ENCODE measurements at places on chromosomes 2 and 18.

DNA sequence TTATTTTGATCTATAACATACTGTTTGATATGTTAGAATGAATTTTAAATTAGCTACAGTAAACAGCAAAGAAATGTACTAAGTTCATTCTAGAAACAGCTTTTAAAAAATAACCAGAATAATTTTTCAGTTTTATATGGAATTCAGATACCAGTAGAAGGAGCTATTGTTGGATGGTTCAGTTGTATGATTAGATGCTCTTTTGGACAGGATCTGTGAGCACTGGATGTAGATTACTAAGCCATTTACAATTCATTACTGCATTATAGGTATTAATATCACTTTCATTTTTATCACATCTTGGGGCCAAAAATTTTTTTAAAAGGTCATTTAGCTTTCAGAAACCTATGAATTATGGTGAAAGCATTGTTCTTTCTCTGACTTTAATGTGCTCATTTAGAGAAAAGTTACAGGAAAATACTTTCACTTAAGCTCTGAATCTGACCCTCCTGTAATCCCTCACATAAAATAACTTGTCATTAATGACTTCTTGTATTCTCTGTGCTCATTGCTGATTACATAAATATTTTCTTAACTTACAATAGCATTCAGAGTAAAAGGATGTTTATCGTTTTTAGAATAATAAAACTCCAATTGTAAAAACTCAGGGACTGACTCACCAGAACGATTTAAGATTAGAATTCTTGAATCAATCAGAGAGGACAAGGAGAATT, 750.2 kb downstream of the SLC4A3 start:
- no peak for DNase-seq

DNA sequence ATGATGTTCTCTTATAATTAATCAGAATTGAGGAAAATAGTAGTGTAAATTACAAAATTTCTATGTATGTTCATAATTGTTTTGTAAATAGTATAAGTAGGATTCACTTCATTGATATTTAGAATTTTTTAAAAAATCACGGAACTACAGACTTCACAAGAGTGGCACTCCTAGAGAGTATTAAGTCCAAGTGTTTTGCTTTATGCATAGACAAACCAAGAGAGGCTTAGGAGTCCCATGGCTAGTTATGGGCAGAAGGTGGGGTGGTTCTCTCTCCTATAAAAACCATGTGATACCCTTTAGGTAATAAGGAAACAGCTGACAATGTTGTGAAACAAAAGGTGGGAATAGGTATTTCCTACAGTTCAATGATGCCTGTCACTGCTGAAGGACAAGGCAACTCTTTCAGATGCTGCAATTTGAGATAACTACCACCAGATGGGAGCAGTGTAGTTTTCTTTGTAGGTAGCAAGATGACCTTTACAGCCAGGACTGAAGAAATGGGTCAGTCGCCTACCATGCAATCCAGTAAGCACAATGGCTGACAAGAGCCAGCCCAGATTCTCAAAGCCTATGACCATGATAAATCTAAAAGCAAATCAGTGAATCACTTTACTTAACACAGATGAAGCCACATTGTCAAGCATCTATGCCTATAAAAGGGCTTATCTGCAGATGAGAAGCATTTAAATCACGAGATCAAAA, 83.9 kb downstream of the AAK1 start:
- DNase-seq, result no peak

DNA sequence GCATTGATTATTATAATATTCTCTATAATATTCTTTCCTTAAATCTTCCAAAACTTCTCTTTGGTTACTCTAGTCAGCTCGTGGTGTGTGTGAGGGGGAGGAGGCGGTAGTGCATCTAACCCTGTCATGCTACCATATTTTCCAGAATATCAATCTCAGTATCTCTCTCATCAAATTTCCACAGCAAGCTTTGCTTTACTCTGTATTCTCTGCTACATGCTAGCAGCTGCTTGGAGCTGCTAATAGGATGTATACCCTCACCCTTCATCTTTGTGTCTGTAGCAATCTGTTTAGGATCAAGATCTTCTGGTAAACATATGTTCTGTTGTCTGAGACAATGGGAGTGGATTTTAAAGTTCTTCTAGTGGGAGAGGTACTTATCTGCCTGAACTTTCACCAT, 303.8 kb upstream of the KLHL14 start:
- DNase-seq, result no peak

DNA sequence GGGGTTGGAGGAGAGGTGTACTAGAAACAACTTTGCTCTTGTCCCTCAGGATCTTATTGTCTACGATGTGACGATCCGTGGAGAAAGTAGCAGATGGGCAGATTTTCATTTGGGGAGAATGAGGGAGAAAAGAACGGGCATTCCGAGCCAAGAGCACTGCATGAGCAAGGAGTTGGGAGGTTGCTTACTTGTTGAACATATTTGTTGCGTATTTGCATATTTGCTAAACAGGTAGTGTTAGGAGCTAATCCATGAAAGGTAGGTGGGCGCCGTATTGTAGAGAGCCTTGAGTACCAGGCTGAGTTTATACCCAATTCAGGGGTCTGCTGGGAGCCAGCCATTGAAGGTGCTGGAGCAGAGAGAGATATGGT, 490 bp downstream of the BCS1L start:
- no peak for DNase-seq

- DNase-seq, result no peak
Measured at GRCh38 chr2:210478661-210479060, 2.1 kb upstream of the LANCL1 start.

DNA sequence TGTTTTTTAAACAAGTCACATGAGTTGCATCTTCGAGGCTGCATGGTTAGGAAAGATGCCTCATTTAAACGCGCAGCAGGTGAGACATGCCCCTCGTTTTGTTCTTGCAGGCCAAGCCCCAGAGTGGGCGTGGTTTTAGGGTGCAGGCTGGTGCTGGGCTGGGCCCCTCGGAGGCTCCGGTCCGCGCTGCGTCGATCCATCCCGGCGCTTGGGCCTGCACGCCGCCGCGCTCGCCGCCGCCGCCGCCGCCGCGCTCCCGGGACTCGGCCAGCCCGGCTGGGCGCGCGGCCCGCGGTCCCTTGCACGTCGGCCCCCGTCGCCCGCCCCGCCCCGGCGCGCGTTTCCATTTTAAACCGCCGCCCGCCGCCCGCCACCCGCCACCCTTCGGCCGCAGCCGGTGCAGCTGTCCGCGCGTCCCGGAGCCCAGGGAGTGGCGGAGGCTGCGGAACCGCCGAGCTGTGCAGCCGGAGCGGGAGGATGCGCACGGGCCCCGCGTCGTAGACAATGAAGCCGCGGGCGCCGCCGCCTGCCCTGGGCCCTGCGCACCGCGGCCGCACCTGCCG, 175.5 kb downstream of the AGAP1 start:
- DNase-seq, result peak; percentile 15

DNA sequence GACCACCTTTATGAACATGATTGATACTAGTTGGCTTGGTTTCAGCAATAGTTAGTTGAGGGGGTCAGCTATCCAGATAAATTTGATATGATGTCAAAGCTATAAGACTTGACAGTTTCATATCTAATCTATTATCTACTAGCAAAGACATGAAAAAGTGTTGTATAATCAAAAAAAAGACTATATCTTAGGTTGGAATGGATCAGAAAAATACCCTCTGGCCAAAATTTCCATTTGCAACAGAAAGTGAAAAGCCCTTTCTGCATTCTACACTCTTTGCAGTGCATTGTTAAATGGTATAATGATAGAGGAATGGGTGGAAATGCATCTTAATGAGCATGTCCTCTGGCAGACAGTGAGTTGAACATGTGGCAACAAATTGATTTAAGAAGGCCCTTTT, 242.6 kb downstream of the THSD7B start:
- no peak for DNase-seq

DNA sequence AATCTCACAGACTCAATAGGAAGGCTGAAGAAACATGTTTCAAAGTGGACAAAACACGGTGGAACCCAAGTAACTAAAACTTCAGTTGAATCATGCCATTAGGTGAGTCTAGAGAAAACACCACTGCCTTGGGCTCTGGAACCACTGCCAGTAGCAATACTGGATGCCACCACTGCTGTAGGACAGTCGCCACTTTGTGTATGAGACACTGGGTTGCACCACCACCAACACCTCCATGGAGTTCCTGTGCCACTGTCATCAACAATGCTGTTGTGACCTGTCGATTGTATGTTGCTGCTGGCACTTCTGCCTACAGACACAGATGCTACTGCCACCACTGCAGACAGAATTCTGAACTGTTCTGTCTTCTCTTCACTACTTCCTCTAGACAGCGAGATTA, 686.7 kb downstream of the METTL4 start:
- no peak for DNase-seq

DNA sequence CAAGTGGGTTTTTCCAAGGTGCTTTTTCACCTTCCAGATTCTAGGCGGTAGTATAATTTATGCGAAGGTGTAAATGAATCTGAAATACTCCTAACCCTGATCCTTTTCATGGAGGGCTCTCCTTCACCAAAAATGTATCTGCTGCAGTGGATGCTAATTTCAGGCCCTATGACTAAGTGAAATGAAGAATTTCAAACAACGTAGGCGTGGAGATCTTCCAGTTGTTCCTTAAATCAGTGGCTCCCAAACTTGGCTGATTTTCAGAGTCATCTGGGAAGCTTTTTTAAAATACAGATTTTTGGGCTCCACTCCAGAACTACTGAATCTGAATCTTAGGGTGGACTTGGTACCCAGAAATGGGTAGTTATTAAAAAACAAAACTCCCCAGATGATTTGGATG, 5.5 kb downstream of the GCKR start:
- DNase-seq, result no peak
